ENCODE measurements at places on chromosomes 12 and 14. TPM values are rescaled to one million over a fixed set of nuclear protein-coding genes. Genes with fewer than 3 reads are reported as not detected.

DNA sequence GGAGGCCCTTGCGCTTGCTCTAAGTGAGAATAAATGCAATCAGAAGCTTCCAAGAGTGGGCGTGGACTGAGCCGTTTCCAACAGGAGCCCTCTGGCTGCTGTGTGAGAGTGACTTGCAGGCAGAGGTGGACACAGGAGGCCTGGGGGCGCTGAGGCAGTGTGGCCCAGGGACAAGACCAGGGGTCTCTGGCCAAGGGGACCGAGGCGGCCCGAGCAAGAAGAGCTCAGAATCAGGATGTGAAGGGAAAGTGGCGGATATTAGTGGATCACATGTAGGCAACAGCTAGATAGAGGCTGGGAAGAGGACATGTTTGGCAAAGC is 8.6 kb downstream of the RIMBP2 start:
- no peaks in the 10 kb centered on the region for H3K4me1 ChIP-seq
- no peak overlapping the region for H3K27ac ChIP-seq
- no peak for DNase-seq
- no peaks in the 10 kb centered on the region for H3K36me3 ChIP-seq

- DNase-seq: no peak
- H3K4me3 ChIP-seq: no peak overlapping the region
- no peak overlapping the region for H3K27ac ChIP-seq
These were observed 161.5 kb upstream of the FRMD6 start for GRCh38 chr14:51490205-51490604.

DNA sequence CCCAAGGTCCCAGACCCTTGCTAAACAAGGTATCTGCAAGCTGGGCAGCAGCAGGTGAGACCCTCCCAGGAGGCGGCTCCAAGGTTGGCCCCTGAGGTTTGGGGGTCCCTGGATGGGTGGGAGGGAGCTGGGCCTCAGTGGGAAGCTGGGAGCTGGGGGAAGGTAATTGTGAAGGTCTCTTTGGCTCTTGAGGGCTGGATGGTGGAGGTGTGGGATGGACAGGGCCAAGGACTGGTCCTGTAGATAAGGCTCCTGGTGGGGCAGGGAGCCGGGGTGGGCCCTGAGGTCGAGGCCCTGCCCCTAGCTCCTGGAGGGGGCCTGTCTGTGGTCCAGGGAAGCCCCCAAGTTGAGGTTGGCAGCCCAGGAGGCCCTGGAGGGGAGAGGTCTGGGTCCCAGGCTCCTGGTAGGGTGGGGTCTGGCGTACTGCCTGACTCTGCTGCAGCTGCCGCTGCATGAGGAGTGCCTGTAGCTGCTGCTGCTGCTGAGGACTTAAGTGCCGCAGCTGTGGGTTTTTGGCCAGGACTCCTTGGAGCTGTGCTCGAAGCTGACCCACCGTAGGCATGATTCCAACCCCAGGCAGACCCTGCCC is 13.1 kb upstream of the PRKAG1 start:
- H3K4me1 ChIP-seq: no peaks in the 10 kb centered on the region
- DNase-seq: no peak
- H3K36me3 ChIP-seq: peaks cover 36% of the 10 kb centered on the region
- no peaks in the 10 kb centered on the region for H3K27me3 ChIP-seq

GRCh38 chr12:58359084-58359483 is 417.7 kb downstream of the ATP23 start:
- peaks cover 8% of the 10 kb centered on the region for H3K27me3 ChIP-seq
- H3K4me3 ChIP-seq: no peak overlapping the region
- H3K36me3 ChIP-seq: no peaks in the 10 kb centered on the region
- no peak for DNase-seq
- no peak overlapping the region for H3K27ac ChIP-seq

DNA sequence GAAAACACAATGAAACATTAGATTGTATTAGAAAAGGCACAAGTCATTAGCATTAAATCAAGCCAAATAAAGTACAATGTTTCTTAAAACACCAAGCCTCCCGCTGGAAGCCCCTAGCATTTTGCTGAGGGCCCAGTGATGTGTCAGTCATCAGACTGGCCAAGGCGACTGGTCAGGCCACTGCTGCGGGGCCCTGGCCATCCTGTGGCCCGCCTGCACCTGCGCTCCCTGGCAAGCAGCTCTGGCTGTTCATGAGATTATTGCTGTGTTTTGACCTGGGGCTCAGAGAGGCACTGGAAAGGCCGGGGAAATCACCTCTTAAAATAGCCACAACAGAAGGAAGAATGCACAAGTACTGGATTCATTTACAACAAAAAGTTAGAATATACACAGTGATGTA is 24.2 kb upstream of the AMN start:
- H3K27ac ChIP-seq: peak overlapping the region; percentile 48
- H3K4me1 ChIP-seq: peaks cover 24% of the 10 kb centered on the region
- H3K27me3 ChIP-seq: no peaks in the 10 kb centered on the region
- DNase-seq: no peak

- peaks cover 18% of the 10 kb centered on the region for H3K36me3 ChIP-seq
- H3K4me1 ChIP-seq: peaks cover 34% of the 10 kb centered on the region
- peak overlapping the region; percentile 35 for H3K27ac ChIP-seq
- no peaks in the 10 kb centered on the region for H3K27me3 ChIP-seq
- peak overlapping the region; percentile 50 for H3K4me3 ChIP-seq
These were observed 81.2 kb downstream of the PCNX1 start for GRCh38 chr14:70988452-70988851.

DNA sequence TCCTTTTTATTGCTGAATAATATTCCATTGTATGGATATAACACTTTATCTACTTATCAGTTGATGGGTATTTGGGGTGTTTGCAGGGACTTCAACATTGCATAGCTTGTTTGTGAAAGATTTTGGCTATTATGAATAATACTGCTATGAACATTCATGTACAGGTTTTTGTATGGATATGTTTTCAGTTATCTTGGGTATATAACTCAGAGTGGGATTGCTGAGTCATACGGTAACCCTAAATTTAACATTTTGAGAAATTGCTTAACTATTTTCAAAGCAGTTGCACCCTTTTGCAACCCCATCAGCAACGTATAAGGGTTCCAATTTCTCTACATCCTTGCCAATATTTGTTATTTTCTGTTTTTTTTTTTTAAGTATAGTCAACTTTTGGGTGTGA is 27.3 kb upstream of the HELB start:
- H3K27ac ChIP-seq: no peak overlapping the region
- no peaks in the 10 kb centered on the region for H3K27me3 ChIP-seq
- H3K4me3 ChIP-seq: no peak overlapping the region
- H3K36me3 ChIP-seq: no peaks in the 10 kb centered on the region

DNA sequence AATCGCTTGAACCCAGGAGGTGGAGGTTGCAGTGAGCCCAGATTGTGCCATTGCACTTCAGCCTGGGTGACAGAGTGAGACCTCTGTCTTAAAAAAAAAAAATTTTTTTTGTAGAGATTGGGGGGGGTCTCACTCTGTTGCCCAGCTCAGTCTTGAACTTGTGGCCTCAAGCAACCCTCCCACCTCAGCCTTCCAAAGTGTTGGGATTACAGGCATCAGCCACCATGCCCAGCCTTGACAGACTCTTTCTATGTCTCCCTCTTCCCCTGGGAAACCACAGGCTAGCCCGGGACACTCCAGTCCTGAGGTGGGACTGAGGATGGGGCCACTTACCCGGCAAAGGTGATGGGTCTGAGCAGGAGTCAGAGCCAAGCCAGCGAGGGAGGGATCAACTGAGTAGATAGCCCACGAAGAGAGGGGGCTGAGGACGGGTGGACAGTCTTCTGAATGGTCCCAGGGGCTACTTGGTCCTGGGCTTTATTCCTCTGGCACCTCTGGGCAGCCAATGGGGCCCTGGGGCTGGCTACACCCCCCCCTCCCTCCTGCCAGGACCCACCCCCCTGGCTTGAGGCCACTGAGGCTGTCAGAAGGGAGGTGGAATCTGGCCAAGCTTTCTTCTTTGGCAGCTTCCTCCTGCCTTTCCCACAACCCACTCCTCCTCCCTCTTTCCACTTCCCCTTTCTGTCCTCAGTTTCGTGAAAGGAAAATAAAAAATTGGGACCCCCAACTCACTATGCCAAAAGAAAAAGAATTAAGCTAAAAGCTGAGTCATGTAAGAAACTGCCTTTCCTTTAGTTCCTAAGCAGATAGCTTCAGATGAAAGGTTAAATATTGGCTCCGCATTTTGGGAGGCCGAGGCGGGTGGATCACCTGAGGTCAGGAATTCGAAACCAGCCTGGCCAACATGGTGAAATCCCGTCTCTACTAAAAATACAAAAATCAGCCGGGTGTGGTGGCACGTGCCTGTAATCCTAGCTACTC is at the start of gene SDS:
TSS of gene SDS (minus strand) at position 453 of the 981 bp plus-strand sequence. CDS start 4,179 bp downstream, outside the sequence.
- no peaks in the 10 kb centered on the region for H3K4me1 ChIP-seq
- no peak within 1 kb of the TSS for H3K4me3 ChIP-seq
- no peak for DNase-seq
- H3K36me3 ChIP-seq: no peaks in the 10 kb centered on the region
- H3K27ac ChIP-seq: no peak within 1 kb of the TSS

DNA sequence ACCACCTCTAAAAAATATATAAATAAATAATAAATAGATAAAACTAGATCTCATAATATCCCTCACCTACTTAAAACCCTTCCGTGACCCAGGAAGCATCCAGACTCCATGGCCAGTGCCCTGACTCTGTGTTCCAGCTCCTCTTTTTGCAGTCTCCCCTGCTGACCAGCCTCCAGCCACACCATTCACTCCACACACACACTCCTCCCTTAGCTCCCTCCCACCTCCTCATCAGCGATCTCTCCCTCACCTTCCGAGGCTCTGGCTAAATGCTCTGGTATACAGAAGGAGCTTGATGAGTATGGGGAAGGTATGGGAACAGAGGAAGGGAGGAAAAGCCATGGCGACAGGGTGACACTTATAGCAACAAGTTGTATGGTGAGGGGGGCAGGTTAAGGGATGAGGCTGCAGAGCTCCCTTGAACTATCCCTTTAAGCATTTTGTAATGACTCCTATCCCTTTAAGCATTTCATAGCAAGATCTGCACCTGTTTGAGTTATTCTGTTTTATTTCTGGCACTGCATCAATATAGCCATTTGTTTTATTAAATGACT is 26.1 kb upstream of the EIF4B start:
- no peak overlapping the region for H3K4me3 ChIP-seq
- no peaks in the 10 kb centered on the region for H3K36me3 ChIP-seq
- peaks cover 26% of the 10 kb centered on the region for H3K27me3 ChIP-seq
- DNase-seq: no peak
- H3K27ac ChIP-seq: no peak overlapping the region

GRCh38 chr12:54526812-54527630 is 22.4 kb upstream of the PDE1B start:
- DNase-seq: peak; percentile 73
- peaks cover 28% of the 10 kb centered on the region for H3K4me1 ChIP-seq
- H3K27me3 ChIP-seq: no peaks in the 10 kb centered on the region

- H3K36me3 ChIP-seq: no peaks in the 10 kb centered on the region
- no peaks in the 10 kb centered on the region for H3K27me3 ChIP-seq
- no peak for DNase-seq
These were observed at the start of gene FSCB for GRCh38 chr14:44507183-44507582. TSS of gene FSCB (minus strand) at chr14:44507283. CDS start at chr14:44506987, 296 bp downstream.

GRCh38 chr12:113127791-113128199 is 7.8 kb downstream of the RASAL1 start:
- no peak overlapping the region for H3K4me3 ChIP-seq
- H3K27ac ChIP-seq: no peak overlapping the region
- H3K27me3 ChIP-seq: no peaks in the 10 kb centered on the region
- H3K4me1 ChIP-seq: peaks cover 3% of the 10 kb centered on the region

- H3K27ac ChIP-seq: no peak overlapping the region
- DNase-seq: no peak
- H3K36me3 ChIP-seq: peaks cover 32% of the 10 kb centered on the region
- peaks cover 41% of the 10 kb centered on the region for H3K4me1 ChIP-seq
These were observed 14.1 kb downstream of the VRK1 start for GRCh38 chr14:96811265-96811664.

DNA sequence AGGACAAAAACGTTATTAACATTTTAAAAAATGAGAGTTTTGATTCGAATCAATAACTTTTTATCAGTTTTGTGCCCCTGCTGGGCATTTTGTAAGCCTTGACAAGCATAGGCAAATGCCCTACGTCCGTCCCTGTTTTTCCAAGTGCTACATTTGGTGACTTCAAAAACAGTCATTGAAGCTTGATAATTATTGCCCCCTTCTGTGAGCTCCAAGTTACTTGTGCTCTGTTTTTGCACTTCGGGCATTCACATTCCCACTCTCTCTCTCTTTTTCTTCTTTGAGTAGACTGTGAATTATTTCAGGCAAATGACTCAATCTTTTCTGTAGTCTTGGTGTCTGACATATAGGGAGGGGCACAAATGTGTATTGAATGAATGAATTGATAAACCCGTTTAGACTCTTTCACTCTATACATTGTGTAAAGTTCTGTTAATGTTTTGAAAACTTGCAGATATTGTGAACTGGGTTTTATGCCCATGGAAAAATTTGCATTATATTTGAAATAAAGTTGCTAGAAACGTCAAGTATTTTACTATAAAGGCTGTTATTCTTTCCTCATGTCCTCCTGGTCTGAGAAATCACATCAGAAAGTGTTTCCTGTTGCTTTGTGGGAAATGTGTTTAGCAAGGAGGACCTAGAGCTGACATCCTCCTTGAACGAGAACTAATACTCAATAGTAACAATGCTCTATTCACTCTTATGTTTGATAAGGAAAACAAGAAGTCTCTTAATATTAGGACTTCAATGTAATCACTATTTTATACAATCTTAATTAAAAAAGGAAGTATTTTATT is 1.4 kb downstream of the APAF1 start:
- peak overlapping the region; percentile 91 for H3K4me3 ChIP-seq
- DNase-seq: peak; percentile 10

DNA sequence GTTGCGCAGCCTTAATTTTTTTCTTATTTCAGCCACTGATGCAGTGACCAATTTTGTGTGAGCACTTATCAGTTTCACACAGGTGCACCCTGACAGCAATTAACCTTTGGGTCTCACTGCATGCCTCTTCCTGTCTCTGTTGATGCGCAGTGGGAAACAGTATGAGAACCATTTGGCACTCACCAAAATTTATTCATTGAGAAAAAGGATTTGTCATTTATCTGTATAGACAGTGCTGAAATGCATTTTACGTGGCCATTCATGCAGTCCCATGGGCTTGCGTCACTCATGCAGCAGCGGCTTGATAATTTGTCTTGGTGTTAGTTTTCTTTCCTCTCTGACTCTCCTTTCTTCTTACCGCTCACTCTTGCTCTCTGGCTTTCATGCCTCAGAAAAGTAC is 157.5 kb downstream of the C12orf75 start:
- no peaks in the 10 kb centered on the region for H3K4me1 ChIP-seq
- H3K27me3 ChIP-seq: no peaks in the 10 kb centered on the region
- no peaks in the 10 kb centered on the region for H3K36me3 ChIP-seq
- no peak overlapping the region for H3K4me3 ChIP-seq

The ASCL1 gene
- total RNA-seq: not detected

The RTL1 gene
- total RNA-seq: not detected

The MYH6 gene
- 0.16 TPM for total RNA-seq

The CBX5 gene
- total RNA-seq: 146 TPM

The CMA1 gene
- total RNA-seq: not detected

The TAMALIN gene
- 11.5 TPM for total RNA-seq

The ANKRD52 gene
- 31.0 TPM for total RNA-seq

The SCNN1A gene
- not detected for total RNA-seq

Data from activated CD4-positive, alpha-beta T cell treated with anti-CD3 and anti-CD28 coated beads for 36 hours (primary cell).